ENCODE measurements at places on chromosomes 5 and 9.

DNA sequence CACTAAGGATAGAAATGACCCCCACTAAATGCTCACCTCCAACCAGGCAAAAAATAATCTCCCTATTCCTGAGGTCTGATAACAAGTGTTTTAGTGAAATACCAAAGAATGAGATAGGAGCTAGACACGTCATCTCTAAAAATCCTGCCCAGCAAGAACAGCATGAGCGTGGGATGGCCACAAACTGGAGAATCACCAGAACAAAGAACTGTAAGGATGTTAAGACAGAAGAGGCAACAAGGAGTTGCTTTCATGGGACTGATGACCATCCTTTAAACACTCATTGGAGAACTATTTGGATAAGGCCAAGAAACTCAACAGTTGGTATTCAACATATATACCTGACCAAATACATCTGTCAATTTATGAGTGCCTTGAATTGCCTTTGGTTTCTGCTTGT, 113.7 kb downstream of the RASEF start:
- DNase-seq, result no peak

- DNase-seq, result no peak
Observed at GRCh38 chr9:71901695-71902597, 9.0 kb downstream of the ABHD17B start.

- DNase-seq, result no peak
Observed at GRCh38 chr9:77833561-77834429, 185.7 kb upstream of the GNA14 start.

DNA sequence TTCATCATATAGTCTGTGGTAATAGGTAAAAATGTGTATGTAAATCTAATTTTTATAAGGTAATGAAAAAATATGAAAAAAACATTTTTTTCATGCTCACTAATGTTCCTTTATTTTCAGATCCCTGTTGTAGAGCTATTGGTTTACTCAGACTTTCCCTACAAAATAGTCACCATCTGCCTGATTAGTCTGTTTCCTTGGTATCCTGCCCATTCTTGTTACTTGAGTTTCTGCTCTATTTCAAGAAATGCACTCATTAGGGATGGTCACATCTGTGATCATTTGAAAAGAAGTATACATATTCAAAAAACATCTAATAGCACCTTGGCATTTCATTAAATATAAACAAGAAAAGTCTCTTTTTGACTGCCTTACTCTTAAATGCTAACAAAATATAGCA, 21.6 kb upstream of the RASA1 start:
- DNase-seq, result no peak

- DNase-seq, result no peak
Observed at GRCh38 chr5:3058942-3059341, 307.5 kb upstream of the IRX2 start.

DNA sequence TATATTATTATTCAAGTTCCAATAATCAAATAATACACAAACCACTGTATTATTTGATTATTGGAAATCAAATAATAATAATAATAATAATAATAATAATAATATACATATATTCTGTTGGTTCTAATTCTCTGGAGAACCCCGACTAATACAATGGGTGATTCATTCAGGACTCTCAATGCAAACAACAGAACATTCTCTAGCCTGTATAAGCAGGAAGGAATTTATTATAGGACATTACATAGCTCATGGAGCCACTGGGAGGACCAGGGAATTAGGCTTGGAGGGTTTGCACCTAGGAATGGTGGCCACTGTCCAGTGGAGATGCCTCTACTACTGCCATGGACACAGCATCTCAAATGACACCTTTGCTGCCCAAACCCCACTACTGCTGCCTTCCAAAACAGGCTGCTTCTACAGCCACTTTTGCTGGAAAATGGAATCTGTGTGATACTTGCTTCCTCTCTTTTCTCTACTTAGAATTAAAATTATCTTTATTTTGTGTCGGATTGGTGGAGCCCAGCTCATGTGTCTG, 25.9 kb downstream of the PTGS1 start:
- no peak for DNase-seq

Data from effector CD4-positive, alpha-beta T cell (primary cell).